KG1 (cell line): ENCODE measurements at places on chromosomes 1 and 21.

- DNase-seq: no peak
These were observed 412.6 kb downstream of the LTN1 start for GRCh38 chr21:28579986-28580550.

GRCh38 chr1:198155253-198155652 lies 1.5 kb upstream of the NEK7 start:
- no peak for DNase-seq

- DNase-seq: no peak
These were observed 14.1 kb upstream of the RNF223 start for GRCh38 chr1:1088029-1088800.

DNA sequence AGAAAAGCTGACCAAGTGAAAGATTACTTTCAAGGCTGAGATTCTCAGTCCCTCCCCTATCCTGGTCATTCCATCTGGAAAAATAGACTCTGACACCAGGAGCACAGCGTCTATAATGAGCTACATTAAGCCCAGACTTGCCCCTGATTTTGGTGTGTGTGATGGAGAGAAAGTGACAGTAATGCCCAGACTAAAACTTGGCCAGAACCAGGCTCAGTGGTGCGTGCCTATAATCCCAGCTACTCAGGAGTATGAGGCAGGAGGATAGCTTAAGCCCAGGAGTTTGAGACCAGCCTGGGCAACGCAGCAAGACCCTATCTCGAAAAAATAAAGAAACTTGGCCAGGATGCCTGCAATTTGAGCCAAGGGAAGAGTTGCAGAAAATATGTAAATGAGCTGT lies 15.9 kb downstream of the PLEKHA6 start:
- DNase-seq: no peak

GRCh38 chr1:210263963-210264362 lies 31.4 kb downstream of the SERTAD4 start:
- DNase-seq: no peak
